ENCODE measurements at places on chromosomes 12 and 14. TPM values are rescaled to one million over a fixed set of nuclear protein-coding genes. Genes with fewer than 3 reads are reported as not detected.

SYNE3 gene
- 179 TPM for total RNA-seq

FAM90A1 gene
- 0.48 TPM for total RNA-seq

HNF1A gene
- total RNA-seq = not detected

IRAK3 gene
- 58.9 TPM for total RNA-seq

AEBP2 gene
- 31.2 TPM for total RNA-seq

E2F7 gene
- total RNA-seq = 0.22 TPM

TAS2R42 gene
- total RNA-seq = not detected

DNA sequence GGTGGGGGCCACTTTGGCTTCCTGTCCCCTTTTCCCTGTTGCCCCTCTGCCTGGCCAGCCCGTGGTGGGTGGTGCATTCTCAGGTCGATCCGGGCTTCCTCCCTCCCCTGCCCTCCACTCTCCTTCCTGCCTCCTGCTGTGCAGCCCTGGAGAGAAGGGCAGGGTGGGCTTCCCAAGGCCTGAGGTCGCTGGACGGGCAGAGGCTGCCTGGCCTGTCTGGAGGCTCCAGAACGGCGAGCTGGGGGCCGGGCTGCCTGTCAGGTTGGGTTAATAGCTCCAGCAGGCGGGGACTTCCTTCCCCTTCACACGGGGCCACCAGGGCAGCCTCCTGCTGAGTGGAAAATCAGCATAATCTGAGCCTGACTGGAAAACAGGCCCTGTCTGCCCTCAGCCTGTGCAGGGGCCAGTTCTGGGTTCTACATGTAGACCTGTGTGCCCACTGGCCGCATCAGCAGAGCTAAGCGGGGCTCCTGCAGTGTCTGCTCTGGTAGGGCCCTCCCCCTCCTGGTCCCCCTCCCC is 11.3 kb downstream of the KIF26A start:
- DNase-seq = no peak

GRCh38 chr12:132205271-132206045 is 61.2 kb downstream of the NOC4L start:
- no peak for DNase-seq

DNA sequence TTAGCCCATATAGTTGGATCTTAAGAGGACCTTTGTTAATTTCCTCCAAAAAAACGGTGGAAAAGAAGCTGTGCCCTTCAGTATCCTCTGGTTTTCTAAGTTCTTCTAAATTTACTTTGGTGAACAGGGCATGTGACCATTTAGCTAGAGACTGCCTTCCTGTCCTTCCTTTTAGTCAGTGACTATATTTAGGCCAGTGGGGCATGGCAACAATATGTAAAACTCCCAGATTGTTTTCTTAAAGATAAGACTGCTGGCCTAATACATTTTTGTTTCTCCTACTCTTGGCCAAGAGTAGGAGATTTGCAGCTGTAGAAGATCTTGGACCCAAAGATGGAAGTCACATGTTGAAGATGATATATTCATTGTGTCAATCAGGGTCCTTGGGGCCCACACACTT is 325.1 kb upstream of the DCN start:
- no peak for DNase-seq

GRCh38 chr14:33657476-33657875 is 293.4 kb downstream of the EGLN3 start:
- DNase-seq = no peak

GRCh38 chr12:114232187-114232586 is 173.8 kb downstream of the TBX5 start:
- DNase-seq = no peak

DNA sequence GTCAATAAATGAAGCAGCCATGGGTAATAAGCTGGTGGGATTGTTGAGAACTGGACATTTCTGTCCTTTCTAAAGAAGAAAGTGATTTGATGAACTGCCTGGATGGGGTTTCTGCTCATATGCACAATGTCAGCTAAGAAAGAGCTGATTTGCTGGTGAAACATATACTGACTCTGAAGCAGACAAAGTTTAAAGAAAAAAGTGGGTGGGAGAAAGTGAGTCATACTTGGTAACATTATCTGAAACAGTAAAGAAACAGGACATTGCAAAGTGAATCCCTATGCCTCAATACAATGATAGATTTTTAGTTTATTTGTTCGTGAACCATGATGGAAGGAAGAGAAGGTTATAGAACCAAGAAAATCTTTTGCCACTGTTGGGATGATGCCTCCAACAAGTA is 95.6 kb upstream of the DNM1L start:
- DNase-seq = no peak

DNA sequence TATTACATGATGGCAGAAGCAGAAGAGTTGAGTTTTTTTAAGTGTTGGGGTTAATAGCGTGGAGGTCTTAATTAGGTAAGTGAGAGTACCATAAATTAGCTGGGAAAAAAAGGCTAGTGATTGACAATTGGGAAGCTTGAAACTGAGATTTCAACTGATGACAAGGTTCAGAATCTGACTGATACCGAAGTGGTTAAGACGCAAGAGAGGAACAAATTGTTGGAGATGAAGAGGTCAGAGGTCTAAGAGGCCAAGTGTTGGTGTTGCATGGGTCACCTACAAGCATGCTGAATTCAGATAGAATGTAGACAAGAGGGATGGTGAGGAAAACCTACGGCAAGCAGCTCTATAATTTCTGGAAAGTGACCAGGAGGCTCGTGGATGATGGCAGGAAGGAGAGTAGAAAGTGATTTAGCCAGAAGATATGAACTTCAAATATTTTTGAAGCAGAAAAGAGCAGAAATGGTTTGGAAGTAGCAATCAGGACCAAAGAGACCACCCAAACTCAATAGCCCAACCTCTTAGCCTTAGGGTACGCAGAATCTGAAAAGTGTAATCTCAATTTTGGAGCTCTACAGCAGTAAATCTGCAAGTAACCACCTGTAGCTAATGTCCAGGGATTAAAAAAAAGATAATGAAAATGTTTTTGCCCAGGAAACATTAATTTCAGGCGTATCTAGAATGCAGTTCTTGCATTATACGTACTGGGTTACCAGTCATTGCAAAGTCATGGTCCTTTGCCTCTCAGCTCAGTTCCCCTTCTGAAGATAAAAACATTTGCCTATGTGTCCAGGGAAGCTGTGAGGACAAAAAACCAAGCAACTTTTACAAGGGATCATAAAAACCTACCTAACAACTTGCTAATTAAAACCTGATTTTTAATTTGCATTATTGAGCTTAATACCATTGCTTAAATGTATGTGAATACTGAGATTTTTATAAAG is 1.7 kb upstream of the TMPO start:
- DNase-seq = no peak

DNA sequence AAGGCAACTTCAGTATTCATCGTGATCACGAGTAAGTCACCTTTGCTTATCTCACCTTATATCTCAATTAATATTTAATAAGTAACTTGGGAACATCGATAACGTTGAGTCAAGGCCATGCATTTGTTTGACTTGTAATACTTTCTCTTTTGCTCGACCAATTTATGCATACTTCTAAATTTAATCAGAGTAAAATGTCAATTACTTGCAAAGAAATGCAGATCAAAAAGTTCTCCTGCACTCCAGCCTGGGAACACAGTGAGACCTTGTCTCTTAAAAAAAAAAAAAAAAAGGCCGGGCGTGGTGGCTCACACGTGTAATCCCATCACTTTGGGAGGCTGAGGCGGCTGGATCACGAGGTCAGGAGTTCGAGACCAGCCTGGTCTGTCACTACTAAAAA is 11.8 kb upstream of the HIP1R start:
- no peak for DNase-seq

- DNase-seq = no peak
Measured at GRCh38 chr14:67187826-67188225, 1.4 kb upstream of the GARIN2 start.

GRCh38 chr14:22184830-22185168 is 404.2 kb downstream of the DAD1 start:
- no peak for DNase-seq

DNA sequence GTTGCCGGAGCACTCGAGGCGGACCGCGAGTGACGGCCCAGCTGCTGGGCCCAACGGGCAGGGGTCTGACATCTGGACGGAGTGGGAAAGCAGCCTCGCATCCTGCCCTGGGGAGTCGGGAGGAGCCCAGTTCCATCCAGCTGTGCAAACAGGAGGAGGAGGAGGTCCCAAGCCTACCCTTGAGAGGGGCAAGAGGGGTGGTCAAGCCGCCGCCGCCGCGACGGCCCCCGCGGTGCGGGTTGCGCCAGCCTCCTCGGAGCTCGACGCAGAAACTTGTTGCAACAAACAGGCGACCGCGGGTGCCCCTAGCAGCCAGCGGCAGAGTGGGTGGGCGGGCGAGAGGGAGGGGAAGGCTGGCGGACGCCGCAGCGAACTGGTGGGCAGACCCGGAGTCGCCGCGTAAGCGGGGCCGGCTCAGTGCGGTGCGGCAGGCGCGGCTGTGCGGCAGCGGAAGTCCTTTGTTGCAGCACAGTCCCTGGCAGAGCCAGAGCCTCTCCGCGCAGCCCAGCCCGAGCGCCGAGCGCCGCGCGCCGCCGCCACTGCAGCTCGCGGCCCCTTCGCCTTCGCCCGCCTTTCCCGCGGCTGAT is at the start of gene ZBTB1:
Gene ZBTB1, plus strand, starts transcription at position 461 of the 587 bp plus-strand sequence. CDS start 16,735 bp downstream, outside the sequence.
- DNase-seq = peak; percentile 95
